ENCODE measurements at places on chromosomes 16 and 17.

GRCh38 chr17:79874329-79874981 lies 35.2 kb upstream of the CBX4 start:
- no peak for DNase-seq

GRCh38 chr17:55238931-55239297 lies 25.8 kb upstream of the HLF start:
- DNase-seq, result peak; percentile 24

DNA sequence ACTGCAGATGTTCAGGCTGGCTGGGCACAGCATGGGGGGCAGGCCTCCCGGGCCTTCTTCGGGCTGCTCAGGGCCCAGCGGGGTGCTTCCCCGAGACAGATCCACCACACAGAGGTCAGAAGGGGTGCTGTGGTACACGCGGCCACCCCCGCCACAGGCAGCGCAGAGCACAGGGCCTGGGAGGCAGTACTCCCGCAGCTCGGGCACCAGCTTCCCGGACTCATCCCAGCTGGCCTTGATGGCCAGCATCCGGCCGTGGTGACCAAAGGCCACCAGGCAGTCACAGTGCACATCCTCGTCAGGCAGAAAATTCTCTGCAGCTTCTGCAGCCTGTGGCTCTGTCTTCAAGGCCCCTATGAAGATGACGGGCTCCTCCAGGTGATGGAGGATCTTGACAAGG lies 1.9 kb downstream of the FAAP100 start:
- DNase-seq, result no peak

DNA sequence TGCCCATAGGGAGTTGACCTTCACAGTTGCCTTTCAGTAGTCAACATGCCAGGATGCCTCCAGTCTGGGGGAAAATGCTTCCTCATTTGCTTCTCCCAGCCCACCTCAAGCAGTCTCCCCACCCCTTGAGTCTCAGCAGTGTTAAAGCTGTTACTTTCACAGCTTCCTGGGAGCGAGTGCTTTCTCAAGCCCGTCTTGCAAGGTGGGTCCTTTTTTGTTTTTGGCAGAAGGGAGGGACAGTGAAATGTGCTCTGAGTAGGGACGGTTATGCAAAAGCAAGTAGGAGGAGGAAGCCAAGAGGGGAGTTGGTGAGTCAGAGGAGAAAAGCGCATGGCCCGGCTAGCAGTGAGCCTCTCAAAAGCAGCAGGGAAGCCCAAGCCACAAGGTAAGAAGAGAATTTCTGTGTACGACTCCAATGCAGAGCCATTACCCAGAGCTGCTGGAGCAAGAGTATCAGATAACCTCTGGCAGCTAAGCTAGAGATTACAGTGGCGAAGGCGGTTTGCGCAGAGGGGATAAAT lies at the start of gene CHST4:
Gene CHST4, plus strand, starts transcription at position 316 of the 521 bp plus-strand sequence. CDS start 10,252 bp downstream, outside the sequence.
- DNase-seq, result no peak

- no peak for DNase-seq
Measured at GRCh38 chr16:88316941-88317612, 65.7 kb upstream of the ZNF469 start.

DNA sequence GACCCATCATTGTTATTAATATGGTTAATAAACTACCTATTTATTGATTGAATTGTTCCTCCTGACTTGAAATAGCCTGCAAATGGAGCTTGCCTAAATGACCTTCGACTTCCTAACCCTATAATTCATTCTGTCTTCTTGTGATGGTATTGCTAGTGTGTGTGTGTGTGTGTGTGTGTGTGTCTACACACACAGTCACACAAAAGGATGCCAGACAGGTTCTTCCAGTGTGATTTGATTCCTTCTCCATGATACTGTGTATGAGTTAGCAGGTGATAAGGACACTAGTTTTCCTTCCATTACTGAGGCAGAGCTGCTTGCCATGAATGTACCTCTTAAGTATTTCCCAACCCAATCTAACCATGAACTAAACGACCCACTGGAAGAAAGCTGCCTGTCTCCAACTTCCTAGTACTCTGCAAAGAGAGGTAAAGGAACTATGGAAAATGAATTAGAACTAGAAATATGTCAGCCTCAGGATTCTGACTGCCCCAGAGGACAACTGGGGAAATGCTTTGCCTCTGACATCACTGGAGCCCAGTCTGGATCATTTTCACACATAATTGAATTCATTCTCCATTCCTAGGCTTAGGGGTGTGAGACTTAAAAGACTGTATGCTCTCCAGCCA lies 3.5 kb upstream of the CDC6 start:
- DNase-seq, result no peak

- DNase-seq, result no peak
Measured at GRCh38 chr16:24491731-24492130, 47.6 kb upstream of the RBBP6 start.

DNA sequence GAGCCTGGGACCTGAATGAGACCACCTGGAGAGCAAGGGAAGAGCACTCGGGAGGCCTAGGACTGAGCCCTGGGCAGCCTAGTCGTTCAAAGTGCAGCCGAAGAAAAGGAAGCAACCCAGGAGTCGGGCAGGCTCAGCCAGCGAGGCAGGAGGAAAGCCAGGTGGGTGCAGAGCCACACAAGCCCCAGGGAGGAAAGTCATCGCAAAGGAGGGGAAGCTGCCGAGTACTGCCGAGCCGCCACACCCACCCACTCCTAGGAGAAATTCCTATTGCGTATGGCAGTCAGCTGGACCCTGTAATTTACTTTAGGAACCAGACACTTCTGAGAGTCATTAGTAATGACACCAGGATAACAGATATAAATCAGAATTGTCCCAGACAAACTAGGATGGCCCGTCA lies 187.6 kb downstream of the KATNIP start:
- no peak for DNase-seq

DNA sequence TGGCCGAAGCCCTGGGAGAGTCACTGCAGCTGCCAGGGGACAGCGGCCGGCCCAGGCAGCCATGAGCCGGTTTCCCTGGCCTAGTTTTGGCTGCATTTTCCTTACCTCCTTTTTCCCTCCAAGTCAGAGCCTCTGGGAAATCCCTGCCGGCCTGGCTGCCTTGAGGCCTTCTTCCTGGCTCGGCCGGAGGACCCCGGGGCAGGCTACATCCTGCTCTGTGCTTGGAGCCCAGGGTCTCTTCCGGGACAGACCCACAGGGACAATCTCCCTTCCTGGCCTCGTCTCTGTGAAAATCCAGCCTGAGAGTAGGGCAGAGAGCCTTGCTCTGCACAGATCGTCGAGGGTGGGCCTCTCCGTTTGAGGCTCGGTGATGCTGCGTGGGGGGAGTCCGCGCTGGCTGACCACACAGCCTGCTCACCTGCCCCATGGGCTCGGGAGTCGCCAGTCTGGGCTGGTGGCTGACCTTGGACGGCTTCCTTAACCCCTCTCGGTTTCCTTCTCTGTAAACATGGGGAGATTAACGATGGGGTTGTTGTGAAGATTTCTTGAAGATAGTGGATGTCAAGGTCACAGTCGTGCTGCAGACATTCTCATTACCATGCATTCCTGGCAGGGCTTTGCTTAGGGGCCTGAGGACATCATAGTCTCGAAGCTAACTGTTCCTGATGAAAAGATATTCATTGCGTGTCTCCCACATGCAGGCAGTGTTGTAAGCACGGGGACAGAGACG lies 34.8 kb upstream of the CIBAR2 start:
- no peak for DNase-seq

GRCh38 chr17:30921544-30922196 lies at the start of gene ADAP2:
Gene ADAP2, plus strand, starts transcription at chr17:30921945. Its CDS starts 70 bp downstream, at chr17:30922015.
- no peak for DNase-seq

GRCh38 chr17:76816590-76817135 lies 51.5 kb upstream of the MGAT5B start:
- DNase-seq, result peak; percentile 32

DNA sequence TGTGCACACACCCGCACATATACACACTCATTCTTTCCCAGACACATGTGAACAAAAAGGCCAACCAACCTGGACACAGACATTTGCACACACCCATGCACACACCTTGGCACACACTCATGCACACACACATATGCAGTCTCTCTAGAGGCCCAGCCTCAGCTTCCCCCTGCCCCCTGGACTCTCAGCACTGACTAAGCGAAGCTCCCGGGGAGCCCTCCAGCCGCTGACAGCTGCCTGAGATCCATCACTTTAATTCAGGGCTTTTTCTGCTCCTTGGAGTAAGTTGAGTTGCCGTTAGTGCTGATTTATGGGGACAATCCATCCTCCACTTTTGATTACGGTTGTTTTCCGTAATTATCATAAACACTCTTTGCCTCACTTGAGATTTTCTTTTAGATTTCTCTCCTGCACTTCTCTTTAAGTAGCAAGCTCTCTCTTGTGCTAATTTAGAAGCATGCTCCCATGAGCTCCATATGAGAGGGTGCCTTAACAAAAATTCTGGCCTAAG lies 158.6 kb upstream of the CDC42EP4 start:
- no peak for DNase-seq

GRCh38 chr17:50210240-50211225 lies 9.1 kb upstream of the COL1A1 start:
- no peak for DNase-seq

DNA sequence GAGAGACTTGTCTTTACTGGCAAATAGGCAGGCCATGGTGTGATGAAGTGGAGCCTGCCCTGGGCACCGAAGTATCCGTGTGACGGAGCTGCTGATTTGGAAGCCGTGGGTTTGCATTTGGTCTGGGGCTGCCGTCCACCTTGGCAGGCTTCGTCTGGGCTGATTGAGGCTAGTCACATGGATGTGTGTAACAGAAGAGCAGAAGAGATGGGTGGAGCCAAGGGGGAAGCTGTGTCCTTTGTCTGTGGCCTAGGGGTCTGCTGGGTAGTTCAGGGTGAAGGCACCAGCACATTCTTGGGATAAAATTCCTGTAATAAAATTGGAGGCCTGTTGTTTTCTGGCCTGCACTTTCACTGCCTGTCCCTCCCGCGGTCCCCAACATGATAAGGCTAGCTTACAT lies 106.1 kb downstream of the AATF start:
- DNase-seq, result no peak

- DNase-seq, result no peak
Measured at GRCh38 chr16:73669535-73670274, 621.8 kb upstream of the ZFHX3 start.

GRCh38 chr16:3950343-3951193 lies 70.1 kb upstream of the CREBBP start:
- no peak for DNase-seq

DNA sequence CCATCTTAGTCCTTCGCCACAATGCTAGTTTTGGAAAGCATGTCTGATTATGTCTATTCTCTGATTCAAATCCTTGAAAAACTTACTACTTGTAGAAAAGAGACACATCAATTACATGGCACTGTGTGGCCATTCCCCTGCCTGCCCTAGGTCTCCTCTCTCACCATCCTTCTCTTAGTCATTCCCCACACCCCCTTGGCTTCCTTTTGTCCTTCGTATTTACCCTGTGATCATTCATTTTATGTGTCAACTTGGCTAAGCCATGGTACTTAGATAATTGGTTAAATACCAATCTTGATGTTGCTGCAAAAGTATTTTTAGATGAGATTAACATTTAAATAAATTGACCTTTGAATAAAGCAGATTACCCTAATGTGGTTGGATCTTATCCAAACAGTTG lies 122.9 kb upstream of the CDH11 start:
- DNase-seq, result no peak

DNA sequence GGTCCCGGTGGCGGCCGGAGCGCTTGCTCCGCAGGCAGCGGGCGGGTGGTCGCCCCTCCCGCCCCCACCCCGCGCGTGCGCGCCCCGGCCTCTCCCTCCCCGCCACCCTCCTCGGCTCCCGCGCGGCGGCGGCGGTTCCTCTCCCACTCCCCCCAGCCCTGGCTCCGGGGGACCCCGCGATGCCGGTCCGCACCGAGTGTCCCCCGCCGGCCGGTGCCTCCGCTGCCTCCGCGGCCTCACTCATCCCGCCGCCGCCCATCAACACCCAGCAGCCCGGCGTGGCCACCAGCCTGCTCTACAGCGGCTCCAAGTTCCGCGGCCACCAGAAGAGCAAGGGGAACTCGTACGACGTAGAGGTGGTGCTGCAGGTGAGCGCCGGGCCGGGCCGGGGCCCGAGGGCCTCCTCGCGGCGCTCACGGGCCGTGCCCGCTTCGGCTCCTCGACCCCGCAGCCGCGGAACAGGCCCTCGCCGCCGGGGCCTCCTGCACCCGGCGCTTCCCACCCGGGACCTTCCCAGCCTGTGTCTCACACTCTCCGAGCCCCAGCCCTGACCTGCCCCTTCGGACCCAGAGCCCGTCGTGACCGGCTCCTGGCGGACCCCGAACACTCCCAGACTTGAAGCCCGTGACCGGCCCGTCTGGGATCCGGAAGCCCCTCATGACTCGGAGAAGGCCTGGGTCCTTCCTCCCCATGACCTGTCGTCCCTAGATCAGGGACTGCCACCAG lies 490 bp downstream of the GID4 start:
- DNase-seq, result peak; percentile 78

- DNase-seq, result no peak
Measured at GRCh38 chr16:56607109-56607618, 1.2 kb upstream of the MT2A start.

DNA sequence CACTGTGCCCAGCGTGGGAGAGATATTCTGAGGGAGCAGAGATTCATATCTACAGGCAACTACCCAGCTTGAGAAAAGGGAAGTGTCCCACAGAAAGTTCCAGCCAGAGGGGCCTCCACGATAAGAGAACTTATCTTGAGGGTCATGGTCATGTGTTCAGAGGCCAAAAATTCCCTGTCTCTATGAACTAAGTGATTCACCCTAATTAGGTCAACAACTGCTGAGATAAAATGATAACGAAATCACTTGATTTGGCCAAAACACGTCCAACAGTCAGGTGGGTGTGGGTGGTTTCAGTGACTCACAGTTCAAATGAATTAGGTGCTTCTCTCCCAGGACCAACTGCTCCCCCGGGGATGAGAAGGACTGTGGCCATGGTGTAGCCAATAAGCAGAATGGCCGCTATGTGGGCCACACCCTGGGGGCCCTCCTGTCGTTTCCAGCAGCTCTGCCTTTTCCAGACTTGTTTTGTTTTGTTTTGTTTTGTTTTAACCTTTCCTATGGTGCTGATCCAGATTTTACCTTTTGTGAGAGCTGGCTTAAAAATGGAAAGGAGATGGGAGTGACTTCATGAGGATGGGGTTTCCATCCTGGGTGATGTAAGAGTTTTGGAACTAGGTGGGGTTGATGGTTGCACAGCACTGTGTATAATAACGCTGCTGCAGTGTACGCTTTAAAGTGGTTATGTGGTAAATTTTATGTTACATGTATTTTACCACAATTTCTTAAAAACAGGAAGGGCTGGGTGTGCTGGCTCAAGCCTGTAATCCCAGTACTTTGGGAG lies 8.7 kb downstream of the DNAI2 start:
- no peak for DNase-seq

- DNase-seq, result no peak
Measured at GRCh38 chr16:82119405-82119804, 50.6 kb downstream of the MPHOSPH6 start.

- DNase-seq, result no peak
Measured at GRCh38 chr16:76268824-76269223, 8.4 kb upstream of the CNTNAP4 start.
